ENCODE measurements at places on chromosomes 7 and 10. TPM values are rescaled to one million over a fixed set of nuclear protein-coding genes. Genes with fewer than 3 reads are reported as not detected.

DNA sequence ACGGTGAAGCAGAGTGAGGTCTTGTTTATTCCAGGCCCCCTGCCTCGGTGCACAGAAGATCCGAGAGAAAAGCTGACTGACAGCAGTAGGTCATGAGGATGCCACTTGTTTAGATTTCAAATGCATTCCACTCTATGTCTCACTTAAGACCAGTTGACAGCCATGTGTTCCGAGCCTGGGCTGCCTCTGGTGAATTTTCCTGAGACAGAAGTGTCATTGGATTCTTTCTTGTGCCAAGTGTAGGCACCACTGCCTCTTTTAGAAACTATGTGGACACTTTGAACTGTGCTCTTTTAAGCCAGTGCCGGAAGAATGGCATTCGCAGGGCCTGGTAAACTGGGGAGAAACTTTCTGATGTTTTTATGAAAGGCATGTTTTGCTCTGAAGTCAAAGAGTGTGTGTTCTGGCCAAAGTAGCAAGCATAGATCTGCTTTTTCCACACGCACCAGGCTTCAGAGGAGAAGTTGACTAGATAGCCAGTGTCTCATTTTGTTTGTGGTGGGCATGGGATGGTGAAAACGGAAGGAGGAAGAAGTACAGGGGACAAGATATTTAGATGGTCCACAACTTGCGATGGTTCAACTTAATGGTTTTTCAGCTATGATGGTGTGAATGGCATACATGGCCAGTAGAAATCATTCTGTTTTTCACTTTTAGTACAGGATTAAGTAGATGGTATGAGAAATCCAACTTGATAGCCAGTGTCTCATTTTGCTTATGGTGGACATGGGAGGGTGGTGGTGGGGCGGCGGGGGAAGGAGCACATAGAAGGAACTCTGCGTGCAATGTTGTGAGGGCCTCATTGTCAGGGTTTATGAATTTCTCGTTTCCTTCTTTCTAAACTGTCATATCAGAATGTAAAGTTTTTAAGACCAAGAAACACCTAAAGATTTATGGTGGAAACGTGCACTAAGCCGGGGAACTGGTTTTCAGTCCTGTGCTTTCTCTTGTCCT lies 41.5 kb downstream of the CYP17A1 start:
- H3K36me3 ChIP-seq: no peaks in the 10 kb centered on the region
- peak overlapping the region; percentile 27 for H3K4me3 ChIP-seq
- H3K27me3 ChIP-seq: no peaks in the 10 kb centered on the region
- H3K4me1 ChIP-seq: peaks cover 19% of the 10 kb centered on the region

DNA sequence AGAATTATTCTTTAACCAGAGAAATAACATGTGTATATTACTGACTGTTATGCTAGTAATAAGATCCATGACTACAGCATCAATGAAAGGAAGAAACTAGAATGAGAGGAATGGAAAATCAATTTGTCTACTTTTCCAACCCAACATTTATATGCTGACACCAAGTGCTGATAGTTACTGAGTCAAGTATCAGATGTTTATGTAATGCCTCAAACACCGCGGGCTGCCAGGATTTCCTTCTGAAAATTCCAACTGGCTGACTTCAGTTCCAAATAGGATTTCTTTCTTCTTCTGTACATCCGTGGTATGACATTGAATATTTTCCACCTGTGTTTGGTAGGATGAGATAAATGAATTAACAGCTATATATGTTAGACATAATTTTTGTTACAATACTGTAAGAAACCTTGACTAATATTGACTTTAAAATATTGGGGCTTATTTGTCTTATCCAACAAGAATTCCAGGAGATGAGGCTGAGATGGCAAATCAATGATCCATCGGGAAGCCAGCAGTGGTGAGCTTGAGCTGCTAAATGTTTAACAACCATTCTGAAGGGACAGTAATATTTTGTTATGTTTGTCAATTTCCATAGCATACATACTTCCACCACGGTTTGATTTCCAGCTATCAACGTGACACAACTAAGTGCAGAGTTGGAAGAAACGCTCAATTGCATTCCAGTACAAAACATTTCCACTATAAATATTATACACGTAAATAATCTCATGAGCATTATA lies 435.2 kb upstream of the AUTS2 start:
- no peaks in the 10 kb centered on the region for H3K4me1 ChIP-seq
- H3K36me3 ChIP-seq: no peaks in the 10 kb centered on the region
- no peak overlapping the region for H3K4me3 ChIP-seq
- H3K27ac ChIP-seq: no peak overlapping the region
- no peaks in the 10 kb centered on the region for H3K27me3 ChIP-seq

DNA sequence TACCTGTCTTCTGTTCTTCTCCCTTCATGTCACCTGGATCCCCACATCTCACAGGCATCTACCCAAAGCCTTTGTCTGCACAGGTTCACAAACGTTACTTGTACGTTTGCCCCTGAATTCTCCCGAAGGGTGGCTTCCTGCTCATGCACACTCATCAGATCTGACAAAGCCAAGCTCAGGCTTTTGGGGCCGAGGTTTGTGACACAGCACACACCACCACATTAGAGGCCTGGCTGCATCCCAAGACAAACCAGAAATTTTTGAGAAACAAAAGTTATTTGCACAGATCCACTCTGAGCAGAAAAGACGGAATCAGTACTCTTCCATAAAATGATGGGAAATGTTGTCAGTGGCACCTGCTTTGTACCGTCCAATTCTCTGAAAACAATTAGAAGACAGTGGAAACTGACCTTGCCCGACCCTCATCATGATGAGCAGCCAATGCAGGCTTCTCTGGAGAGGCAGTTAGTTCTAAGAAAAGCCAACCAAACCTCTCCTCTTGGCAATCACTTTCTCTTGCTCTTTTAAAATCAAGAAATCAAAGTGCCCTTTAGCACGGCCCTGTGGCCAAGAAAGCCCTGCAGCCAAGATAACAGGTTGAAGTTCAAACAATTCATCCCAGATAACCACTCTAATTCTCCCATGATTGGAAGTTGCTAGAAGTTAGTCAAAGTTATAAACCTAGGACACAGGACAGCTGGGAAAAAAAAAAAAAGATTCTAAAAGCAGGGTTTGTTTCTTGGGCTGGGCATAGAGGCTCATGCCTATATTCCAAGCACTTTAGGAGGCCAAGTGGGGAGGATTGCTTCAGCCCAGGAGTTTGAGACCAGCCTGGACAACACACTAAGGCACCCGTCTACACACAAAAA lies 13.6 kb upstream of the SVIL start:
- no peaks in the 10 kb centered on the region for H3K36me3 ChIP-seq
- no peaks in the 10 kb centered on the region for H3K27me3 ChIP-seq
- H3K27ac ChIP-seq: peak overlapping the region; percentile 29
- peak; percentile 41 for DNase-seq
- H3K4me3 ChIP-seq: peak overlapping the region; percentile 83

The PRSS1 gene
- total RNA-seq: not detected

The ALOX5 gene
- 4.0 TPM for total RNA-seq
